ENCODE measurements at places on chromosomes 13 and 19.

DNA sequence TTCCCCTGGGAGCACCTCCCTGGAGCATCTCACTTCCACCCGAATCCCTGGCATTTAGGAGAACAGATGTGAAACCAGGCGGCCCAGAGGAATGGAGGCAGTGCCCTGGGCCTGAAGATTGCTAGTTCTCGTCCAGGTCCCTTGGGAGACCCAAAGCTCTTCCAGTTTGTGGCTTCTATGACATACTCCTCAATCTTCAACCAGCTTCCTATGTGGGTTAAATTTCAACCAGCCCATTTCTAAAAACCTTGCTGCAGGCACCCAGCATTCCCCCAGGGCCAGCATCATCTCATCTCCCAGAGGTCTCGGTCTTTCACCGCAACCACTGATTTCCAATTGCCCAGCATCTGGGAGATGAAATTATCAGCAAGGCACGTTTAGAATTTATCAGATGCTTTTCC lies 46.0 kb upstream of the STK24 start:
- H3K36me3 ChIP-seq, result no peaks in the 10 kb centered on the region
- no peak overlapping the region for H3K27ac ChIP-seq
- H3K4me1 ChIP-seq, result no peaks in the 10 kb centered on the region
- H3K4me3 ChIP-seq, result no peak overlapping the region

DNA sequence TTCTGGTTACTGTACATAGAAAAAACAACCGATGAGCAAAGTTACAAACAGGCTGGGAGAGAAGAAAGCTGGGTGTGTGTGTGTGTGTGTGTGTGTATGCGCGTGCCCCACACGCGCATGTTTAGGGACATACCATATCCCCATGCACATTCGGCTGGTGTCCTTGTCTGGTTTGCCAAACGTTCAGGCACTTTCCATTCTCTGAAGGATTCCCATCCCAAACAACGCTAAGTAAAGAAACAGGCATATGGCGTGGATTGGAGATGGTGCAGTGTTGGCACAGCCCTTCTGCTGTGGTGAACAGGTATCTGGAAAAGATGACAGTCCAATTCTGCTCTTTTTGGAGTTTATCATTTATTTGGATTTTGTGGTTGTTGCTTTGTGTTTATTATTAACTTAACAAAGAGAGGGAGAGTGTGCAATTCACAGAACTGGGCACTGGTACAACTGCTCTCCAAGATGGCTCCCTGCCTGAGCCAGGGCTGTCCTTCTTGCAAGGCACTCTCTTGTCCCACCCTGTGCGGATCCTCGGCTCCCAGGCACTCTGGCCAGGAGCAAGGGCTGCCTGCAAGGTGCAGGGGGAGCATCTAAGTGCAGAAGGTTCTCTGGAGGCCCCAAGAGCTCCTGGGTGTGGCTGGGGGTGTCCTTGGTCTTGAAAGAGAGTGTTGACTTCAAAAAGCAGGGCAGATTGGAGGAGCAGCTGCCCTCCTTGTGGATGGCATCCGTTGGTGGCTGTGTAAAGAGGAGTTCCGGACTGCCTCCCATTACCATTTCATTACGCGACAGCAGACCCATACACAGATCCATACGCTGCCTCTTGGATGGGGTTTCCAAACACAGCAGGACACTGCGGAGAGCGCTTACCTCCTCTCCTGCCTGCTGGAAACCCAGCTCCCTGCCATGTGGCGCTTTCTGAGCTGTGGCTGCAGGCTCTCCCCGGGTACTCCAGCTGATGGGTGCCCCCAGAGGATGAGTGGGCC lies 263.1 kb downstream of the ZNF536 start:
- H3K4me3 ChIP-seq, result no peak overlapping the region
- H3K27me3 ChIP-seq, result peaks cover 2% of the 10 kb centered on the region
- DNase-seq, result no peak
- no peaks in the 10 kb centered on the region for H3K4me1 ChIP-seq
- no peaks in the 10 kb centered on the region for H3K36me3 ChIP-seq

GRCh38 chr13:113001241-113002140 lies 32.5 kb downstream of the MCF2L start:
- H3K4me3 ChIP-seq, result peak overlapping the region; percentile 11
- H3K4me1 ChIP-seq, result no peaks in the 10 kb centered on the region
- H3K36me3 ChIP-seq, result no peaks in the 10 kb centered on the region

DNA sequence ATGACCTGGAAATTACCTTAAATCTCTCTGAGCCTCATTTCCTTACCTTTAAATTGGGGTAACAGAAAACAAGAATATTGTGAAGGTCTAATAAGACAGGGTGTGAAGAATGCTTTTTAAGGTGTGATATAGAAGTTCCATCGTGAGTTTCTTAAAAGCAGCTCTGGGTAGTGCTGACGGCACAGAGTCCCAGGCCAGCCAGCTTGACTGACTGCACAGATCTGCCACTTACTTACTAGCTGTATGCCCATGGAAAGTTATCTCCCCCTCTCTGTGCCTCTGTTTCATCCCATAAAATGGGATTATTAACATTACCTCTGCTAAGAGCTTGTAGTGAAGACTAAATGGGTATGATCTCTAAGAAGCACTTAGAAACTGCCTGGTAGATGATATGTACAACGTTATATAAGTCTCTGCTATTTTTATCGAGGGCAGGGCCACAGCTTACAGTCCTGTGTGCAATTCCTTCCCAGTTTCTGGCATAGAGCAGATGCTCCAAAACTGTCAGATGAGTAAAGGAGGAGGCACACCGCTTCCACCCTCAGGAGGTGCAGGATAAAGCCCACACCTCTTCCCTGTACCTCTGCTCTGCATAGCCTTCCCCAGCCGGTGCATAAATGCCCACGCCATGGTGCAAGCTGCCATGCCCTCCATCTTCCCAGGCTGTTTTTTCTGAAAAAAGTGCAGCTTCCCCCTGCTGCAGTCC lies 99.6 kb downstream of the MBNL2 start:
- no peak overlapping the region for H3K4me3 ChIP-seq
- no peak for DNase-seq
- H3K27ac ChIP-seq, result peak overlapping the region; percentile 100
- no peaks in the 10 kb centered on the region for H3K36me3 ChIP-seq

- no peaks in the 10 kb centered on the region for H3K36me3 ChIP-seq
- H3K4me3 ChIP-seq, result no peak overlapping the region
- H3K4me1 ChIP-seq, result no peaks in the 10 kb centered on the region
- no peak for DNase-seq
- H3K27ac ChIP-seq, result no peak overlapping the region
Observed at GRCh38 chr13:74528734-74529513, 394.7 kb upstream of the KLF12 start.

GRCh38 chr19:17831419-17831888 lies 10.1 kb upstream of the INSL3 start:
- H3K27ac ChIP-seq, result no peak overlapping the region
- H3K4me1 ChIP-seq, result no peaks in the 10 kb centered on the region
- H3K4me3 ChIP-seq, result peak overlapping the region; percentile 33
- H3K27me3 ChIP-seq, result no peaks in the 10 kb centered on the region

- no peaks in the 10 kb centered on the region for H3K4me1 ChIP-seq
- H3K27me3 ChIP-seq, result no peaks in the 10 kb centered on the region
- no peaks in the 10 kb centered on the region for H3K36me3 ChIP-seq
- DNase-seq, result no peak
- H3K27ac ChIP-seq, result no peak overlapping the region
- no peak overlapping the region for H3K4me3 ChIP-seq
Observed at GRCh38 chr13:71274923-71275608, 591.9 kb downstream of the DACH1 start.

GRCh38 chr13:99295488-99296252 lies 11.5 kb downstream of the GPR183 start:
- H3K27me3 ChIP-seq, result no peaks in the 10 kb centered on the region
- H3K27ac ChIP-seq, result no peak overlapping the region

- no peak overlapping the region for H3K27ac ChIP-seq
- H3K36me3 ChIP-seq, result no peaks in the 10 kb centered on the region
- no peaks in the 10 kb centered on the region for H3K4me1 ChIP-seq
- DNase-seq, result no peak
Observed at GRCh38 chr13:22298530-22298929, 627.7 kb downstream of the FGF9 start.

DNA sequence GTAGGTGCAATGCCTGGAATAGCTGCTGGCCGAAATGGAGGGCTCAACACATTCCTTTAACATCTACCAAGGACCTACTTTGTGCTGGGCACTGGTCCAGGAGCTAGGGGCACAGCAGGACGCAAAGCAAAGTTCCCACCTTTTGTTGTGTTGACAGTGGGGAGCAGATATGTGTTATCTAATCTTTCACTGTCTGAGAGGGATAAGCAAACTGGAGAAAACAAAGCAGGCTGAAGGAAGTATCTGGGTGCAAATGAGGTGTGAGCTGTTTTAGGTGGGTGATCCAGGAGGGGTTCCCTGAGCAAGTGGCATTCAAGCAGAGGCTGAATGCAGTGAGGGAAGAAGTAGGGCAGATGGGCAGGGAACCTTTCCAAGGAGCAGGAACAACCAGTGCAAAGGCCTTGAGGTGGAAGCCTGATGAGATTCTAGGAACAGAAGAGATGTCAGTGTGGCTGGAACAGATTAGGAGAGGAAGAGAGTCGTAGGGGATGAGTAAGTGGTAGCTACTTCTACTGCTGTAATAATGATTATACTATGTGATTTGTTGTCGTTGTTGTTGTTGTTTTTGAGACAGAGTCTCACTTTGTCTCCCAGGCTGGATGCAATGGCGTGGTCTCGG lies 2.2 kb upstream of the PLAUR start:
- H3K4me1 ChIP-seq, result peaks cover 13% of the 10 kb centered on the region
- no peak overlapping the region for H3K27ac ChIP-seq
- no peaks in the 10 kb centered on the region for H3K36me3 ChIP-seq
- DNase-seq, result no peak
- no peaks in the 10 kb centered on the region for H3K27me3 ChIP-seq

- no peak for DNase-seq
- H3K36me3 ChIP-seq, result no peaks in the 10 kb centered on the region
- no peaks in the 10 kb centered on the region for H3K27me3 ChIP-seq
- H3K4me1 ChIP-seq, result no peaks in the 10 kb centered on the region
Observed at GRCh38 chr13:74845806-74846205, 636.2 kb downstream of the TBC1D4 start.

DNA sequence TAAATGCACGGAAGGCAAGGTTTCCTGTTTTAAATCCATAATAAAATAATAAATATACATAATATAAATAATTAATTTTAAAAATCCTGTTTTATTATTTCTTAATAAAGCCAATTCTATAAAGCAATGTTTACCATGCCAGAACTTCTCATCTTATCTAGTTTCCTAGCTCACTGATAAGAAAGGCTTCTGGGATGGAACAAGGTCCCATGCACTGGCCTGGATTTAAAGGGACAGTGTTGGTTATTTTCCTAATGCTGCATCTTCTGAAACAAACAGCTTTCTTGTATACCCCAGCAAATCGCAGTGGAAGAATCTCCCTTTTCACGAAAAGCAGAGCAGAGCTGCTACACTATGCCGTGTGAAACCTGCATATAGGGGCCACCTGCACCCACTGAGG lies 68.8 kb downstream of the LNX2 start:
- H3K4me1 ChIP-seq, result no peaks in the 10 kb centered on the region
- DNase-seq, result no peak
- H3K4me3 ChIP-seq, result no peak overlapping the region
- H3K36me3 ChIP-seq, result peaks cover 4% of the 10 kb centered on the region

DNA sequence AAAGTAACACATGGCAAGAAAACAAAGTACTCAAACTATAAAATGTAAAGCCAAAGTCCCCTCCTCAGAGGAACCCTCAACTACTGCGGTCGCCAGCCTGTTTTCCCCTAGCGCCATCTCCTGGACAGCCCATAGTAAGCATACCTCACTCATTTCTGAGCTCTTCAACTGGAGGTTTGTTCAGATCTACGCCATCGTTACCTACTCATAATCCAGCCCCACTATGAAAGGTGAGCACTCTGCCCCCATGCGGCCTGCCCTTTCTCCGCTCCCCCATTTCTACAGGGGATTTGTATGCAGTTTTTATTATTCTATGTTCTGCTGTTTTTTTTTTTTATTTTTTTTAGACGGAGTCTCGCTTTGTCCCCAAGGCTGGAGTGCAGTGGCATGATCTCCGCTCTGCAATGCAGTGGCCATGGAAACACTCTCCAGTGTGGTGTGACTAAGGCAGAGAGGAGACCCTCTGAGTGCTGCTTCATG lies 26.2 kb downstream of the OPA3 start:
- H3K4me1 ChIP-seq, result no peaks in the 10 kb centered on the region
- no peak overlapping the region for H3K4me3 ChIP-seq
- no peaks in the 10 kb centered on the region for H3K27me3 ChIP-seq
- no peaks in the 10 kb centered on the region for H3K36me3 ChIP-seq
- H3K27ac ChIP-seq, result no peak overlapping the region
- no peak for DNase-seq

GRCh38 chr19:1340681-1341469 lies 42.8 kb upstream of the NDUFS7 start:
- H3K4me1 ChIP-seq, result no peaks in the 10 kb centered on the region
- no peak overlapping the region for H3K4me3 ChIP-seq
- H3K27me3 ChIP-seq, result no peaks in the 10 kb centered on the region

DNA sequence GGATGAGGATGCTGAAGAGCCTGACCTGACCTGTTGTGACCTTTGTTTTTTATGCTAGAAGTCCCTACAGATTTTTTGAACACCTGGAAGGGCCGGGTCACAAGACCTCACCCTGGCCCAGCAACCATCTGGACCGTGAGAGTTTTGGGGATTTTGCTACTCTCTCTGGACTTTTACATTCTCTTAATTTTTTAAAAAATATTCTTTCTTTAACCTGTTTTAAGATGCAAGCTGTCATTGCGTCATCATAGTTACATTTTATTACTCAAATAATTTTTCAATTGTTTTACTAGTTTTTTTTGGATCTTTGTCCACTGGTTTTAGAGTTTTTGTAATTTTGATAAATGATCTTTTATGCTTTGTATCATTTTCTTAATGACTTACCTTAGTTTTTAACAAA lies 7.5 kb downstream of the DKKL1 start:
- no peak for DNase-seq
- no peak overlapping the region for H3K4me3 ChIP-seq
- no peaks in the 10 kb centered on the region for H3K36me3 ChIP-seq
- H3K4me1 ChIP-seq, result no peaks in the 10 kb centered on the region

GRCh38 chr19:46924874-46925547 lies 64.2 kb downstream of the ARHGAP35 start:
- H3K36me3 ChIP-seq, result peaks cover 5% of the 10 kb centered on the region
- no peaks in the 10 kb centered on the region for H3K27me3 ChIP-seq
- H3K4me3 ChIP-seq, result no peak overlapping the region
- H3K27ac ChIP-seq, result peak overlapping the region; percentile 83

- H3K4me1 ChIP-seq, result no peaks in the 10 kb centered on the region
- no peak overlapping the region for H3K4me3 ChIP-seq
- DNase-seq, result no peak
- H3K36me3 ChIP-seq, result no peaks in the 10 kb centered on the region
- H3K27ac ChIP-seq, result no peak overlapping the region
Observed at GRCh38 chr13:33644581-33645543, 173.1 kb upstream of the RFC3 start.

DNA sequence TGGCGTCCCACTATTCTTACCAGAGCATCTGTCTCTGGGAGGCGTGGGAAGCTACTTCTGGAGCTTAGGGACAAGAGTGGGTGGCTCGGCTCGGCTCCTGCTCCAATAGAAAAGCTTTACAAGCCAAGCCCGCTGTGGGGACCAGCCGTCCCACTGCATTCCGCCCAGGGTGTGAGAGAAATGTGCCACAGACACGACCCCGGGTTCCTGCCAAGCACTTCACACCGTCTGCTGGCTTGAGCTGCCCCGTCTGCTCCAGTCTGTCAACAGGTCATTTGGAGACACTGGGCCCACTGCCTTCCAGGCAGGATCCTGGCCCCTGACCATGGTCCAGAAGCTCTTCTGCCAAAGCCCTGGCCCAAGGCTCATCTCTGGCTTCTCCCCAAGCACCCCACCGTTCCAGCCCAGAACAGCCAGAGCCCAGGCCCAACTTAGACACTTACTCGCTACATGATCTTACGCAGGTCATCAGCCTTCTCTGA lies 6.5 kb upstream of the FKRP start:
- H3K27me3 ChIP-seq, result no peaks in the 10 kb centered on the region
- peaks cover 6% of the 10 kb centered on the region for H3K36me3 ChIP-seq
- H3K4me1 ChIP-seq, result peaks cover 3% of the 10 kb centered on the region
- no peak overlapping the region for H3K27ac ChIP-seq
- DNase-seq, result no peak
- H3K4me3 ChIP-seq, result no peak overlapping the region

Measured in Panc1 (cell line).